ENCODE measurements at places on chromosomes 1 and 21.

DNA sequence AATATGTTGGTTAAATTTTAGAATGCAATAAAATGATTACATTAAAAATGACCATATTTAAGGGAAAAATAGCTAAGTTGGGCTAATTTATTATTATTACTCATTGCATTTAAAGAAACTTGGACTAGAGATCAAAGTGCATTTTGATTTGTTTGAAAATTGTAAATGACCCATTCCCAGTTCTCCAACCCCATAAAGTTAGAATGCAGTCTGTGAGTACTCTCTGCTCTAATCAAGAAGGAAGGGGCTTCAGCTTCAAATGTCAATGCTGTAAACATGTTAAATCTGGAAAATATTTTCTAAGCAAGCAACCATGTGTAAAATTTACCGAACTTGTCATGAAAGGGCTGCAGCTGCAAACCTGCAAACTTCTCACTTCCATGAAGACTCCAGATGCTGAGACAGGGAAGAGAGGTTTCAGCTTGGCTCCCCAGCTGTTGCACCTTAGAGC is 232.7 kb downstream of the TTLL7 start:
- no peak for DNase-seq

GRCh38 chr21:32599091-32599490 is 13.1 kb downstream of the CFAP298 start:
- DNase-seq: no peak

GRCh38 chr1:245716561-245716960 is 561.8 kb downstream of the KIF26B start:
- DNase-seq: no peak

- no peak for DNase-seq
Measured at GRCh38 chr1:29475326-29475725, 239.0 kb downstream of the PTPRU start.

DNA sequence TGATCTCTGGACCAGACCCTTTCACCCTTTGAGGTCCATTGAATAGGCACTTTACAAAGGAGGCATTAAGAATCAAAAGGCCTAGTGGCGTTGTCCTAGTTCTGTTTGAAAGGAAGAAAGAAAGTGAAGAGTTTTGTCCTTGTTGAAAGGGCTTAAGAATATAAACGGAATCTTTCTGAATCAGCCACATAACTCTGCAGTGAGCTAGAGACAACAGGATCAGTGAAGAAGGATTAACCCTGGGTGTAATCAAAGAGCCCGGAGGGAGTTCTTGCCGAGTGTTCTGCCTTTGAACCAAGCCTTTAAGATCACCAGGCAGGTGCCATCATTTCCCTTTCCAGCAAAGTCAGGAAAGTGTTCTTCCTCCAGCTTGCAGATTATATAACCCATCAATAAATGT is 54.8 kb upstream of the CNTN2 start:
- DNase-seq: no peak

- DNase-seq: no peak
Measured at GRCh38 chr1:203239526-203240305, 10.2 kb upstream of the CHIT1 start.

DNA sequence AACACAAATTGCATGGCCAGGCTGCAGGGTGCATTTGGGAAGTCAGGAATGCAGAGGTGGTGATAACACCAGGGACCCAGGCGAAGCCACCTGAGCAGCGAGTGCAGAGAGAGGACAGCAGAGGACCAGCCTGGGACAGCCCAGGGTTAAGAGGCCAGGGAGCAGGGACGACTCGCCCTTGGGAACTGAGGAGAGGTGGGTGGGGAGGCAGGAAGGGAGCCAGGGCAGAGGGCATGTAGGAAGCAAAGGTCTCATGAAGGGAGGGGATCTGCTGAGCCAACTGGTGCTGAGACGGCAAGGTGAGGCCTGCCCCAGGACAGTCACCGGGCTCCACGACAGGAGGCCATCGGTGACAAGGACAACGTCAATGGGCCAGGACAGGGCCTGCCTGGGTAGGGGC is 16.4 kb downstream of the KIF17 start:
- no peak for DNase-seq

DNA sequence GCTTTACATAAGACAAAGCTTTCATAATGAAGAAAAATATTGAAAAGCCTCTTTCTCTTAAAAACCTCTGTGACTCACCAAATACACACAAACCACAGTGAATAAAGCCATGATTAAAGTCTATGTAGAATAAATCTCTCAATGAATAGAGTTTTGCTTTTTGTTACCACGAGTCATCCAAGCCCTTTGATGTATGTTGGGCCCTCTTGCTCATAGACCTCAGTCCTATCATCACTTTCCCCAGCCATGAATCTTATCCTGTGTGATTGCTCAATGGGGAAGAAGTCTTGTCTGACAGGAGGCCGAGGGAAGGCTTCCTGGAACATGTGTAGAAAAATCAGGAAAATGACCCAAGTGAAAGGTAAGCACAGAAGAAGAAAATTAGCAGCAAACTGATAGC is 60.8 kb downstream of the NGF start:
- DNase-seq: no peak

DNA sequence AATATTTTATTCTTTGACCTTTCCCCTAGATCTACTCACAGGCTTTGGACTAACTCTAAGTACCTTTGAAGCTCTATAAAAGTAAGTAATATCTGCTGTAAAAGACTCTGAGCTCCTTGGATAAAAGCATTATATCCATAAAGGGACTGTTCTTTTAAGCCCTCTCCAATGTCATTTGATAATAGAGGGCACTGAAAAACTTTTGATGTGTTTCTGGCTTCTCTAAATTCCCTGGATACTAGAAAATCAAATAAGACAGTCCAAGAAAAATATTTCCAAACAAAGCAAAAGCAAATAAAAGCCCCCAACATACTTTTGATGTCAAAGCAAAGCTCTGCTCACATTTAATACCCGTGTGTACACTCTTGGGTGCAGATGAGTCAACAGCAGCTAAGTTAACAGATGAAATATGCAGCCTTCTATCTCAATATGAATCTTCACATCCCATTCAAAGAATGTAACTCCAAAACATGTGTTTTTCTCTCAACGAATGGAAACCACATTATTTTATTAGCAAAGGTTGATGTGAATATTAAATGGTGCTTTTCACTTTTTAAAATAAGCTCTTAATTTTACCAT is 230.3 kb downstream of the CENPF start:
- DNase-seq: no peak

DNA sequence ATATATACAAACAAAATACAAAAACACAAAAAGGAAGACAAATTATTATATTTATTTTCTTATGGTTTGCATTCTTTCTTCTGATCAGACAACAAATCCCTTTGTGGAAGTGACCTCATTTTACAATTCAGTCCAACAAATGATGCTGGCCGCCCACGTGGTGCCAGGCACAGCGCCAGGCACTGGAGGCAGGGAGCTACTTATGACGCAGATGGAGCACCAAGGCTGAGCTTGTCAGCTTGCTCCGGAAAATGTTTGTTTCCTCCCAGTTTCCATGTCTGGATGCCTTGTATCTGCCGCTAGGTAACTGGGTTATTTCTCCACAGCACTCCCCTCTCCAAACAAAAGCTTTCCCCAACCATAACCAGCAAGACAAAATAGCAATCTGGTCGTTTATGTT is 30.7 kb upstream of the CD34 start:
- DNase-seq: no peak

DNA sequence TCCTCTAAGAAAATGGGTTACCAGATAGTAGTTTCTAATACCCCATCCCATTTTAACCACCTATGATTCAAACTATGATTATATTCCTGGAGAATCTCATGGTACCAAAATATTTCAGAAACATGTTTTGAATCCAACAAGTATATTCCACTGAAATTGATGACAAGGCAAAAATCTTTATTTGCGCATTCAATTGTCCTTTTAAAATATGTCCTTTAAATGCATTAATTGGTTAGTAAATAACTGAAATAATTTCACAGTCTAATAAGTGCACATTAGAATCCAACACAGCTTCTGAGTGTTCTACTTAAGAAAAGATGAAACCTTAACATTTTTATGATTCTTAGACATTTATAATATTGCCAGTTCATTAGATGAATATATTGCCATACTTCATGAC is 356.6 kb downstream of the SETD4 start:
- DNase-seq: no peak

DNA sequence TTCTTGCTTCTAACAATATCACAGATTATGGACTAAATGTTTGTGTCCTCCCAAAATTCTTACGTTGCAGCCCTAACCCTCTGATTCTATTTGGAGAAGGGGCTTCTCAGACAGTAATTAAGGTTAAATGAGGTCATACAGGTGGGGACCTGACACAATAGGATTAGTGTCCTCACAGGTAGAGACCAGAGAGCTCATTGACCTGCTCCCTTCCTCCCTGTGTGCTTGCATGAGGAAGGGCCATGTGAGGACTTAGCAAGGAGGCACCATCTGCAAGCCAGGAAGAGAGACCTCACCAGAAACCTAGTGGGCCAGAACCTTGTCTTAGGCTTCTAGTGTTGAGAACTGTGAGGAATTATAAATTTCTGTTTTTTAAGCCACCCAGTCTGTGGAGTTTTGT is 322.6 kb downstream of the SMYD3 start:
- no peak for DNase-seq

DNA sequence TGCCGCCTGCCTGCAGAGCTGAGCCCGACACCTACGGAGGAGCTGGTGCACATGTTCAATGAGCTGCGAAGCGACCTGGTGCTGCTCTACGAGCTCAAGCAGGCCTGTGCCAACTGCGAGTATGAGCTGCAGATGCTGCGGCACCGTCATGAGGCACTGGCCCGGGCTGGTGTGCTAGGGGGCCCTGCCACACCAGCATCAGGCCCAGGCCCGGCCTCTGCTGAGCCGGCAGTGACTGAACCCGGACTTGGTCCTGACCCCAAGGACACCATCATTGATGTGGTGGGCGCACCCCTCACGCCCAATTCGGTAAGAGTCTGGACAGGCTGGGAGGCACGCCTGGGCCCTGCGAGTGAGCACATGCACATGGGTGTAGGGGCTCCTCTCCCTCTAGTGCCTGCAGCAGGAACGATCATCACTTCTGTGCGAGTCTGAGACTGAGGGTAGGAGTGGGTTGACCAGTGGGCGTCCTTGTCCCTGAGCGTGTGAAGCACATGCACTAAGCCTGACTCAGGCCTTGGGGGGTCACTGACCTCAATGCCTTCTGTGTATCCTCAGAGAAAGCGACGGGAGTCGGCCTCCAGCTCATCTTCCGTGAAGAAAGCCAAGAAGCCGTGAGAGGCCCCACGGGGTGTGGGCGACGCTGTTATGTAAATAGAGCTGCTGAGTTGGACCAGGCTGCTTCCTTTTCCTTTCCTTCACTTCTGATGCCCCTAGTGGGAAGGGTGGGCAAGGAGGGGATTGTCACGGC is 6.9 kb downstream of the DMAP1 start:
- DNase-seq: no peak

DNA sequence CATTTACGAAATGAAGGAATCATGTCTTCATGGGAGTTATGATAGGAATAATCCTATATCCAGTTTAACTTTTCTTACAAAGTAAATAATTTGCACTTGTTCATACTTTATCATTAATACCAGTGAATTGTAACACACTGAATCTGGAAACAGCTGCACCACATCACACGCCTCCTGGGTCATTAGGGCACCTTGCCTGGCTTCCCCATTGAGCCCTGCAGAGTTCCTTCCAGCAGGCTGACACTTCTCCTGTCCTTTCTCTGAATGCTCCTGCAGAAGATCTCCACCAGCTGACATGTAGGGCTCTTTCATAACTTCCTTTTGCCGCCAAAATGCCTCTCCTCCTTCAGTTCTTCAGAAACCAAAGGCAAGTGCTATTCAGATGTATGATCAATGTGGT is 201.1 kb downstream of the DAB1 start:
- no peak for DNase-seq

DNA sequence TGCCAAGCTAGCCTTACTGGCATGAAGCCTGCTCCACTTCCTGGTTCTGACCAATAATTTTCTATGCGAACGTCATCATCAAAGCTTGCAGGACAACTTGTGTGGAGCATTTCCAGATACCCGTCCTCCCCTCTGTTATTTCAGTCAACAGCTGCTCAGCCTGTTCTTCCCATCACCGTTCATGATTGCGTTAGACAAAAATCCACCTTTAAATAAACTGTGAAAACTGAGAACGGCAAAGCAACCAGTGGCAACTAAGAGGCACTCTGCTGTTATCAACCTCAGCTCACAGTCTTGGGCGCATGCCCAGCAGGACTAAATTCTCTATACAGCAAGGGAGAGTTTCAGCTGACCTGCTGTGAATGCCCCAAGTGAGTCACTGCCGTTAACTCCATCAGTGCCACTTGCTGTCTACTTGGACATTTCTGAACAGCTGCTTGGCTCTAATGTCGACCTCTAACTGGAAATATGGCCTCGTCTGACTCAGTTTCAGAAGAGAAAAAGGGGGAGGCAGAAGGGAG is 207.4 kb upstream of the RUNX1 start:
- DNase-seq: peak; percentile 99

GRCh38 chr21:41419921-41420862 is 5.8 kb upstream of the MX1 start:
- DNase-seq: peak; percentile 92

DNA sequence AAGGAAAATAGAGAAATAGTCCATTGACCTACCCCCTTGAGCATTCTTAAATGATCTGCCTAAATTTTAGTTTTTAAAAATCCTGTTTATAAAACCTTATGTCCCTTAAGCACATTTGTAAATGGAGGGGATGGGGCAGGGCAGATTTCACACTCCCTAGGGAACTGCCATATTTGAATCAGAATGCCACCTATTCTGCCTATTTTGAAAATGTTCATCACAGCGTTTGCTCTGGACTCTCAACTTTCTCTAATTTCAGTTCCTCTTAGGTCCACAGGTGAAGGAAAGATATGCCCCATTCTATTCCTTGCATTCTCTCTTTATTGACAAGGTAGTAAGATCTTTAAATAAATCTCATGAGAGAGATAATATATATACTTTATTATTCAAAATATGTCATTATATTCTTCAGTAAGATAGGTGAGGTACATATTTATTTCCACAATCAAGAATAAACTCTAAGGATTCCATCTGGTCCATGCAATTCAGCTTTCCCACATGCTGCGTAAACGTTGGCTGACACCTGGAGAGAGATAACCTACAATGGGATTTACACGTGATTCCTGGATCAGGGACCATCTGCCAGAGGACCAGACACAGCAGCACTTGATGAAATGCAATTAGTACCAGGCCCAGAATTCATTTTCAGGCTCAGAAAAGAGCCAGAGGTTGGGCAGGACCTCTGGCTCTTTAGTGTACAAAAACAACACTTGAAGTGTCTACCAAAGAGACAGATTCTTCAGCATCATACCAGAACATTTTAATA is 1.2 kb upstream of the LPGAT1 start:
- no peak for DNase-seq

- no peak for DNase-seq
Measured at GRCh38 chr1:235939480-235939775, 72.7 kb upstream of the LYST start.

- peak; percentile 83 for DNase-seq
Measured at GRCh38 chr1:41830726-41831125, 88.0 kb downstream of the HIVEP3 start.

- peak; percentile 89 for DNase-seq
Measured at GRCh38 chr1:236523704-236524141, at the start of gene LGALS8. TSS of gene LGALS8 (plus strand) at chr1:236523982. CDS start at chr1:236526071, 2,089 bp downstream.

GRCh38 chr1:151156515-151156819 is at the start of gene TNFAIP8L2:
TSS of gene TNFAIP8L2 (plus strand) at chr1:151156649. CDS start at chr1:151158698, 2,049 bp downstream.
- no peak for DNase-seq

GRCh38 chr1:107076841-107077240 is 20.4 kb downstream of the PRMT6 start:
- no peak for DNase-seq

Measured in cardiac muscle cell (in vitro differentiated cells and primary cell).